Omental fat pad (tissue), 4 donors: ENCODE measurements at places on chromosomes 11 and 22. TPM values are rescaled to one million over a fixed set of nuclear protein-coding genes. Genes with fewer than 3 reads are reported as not detected.

DNA sequence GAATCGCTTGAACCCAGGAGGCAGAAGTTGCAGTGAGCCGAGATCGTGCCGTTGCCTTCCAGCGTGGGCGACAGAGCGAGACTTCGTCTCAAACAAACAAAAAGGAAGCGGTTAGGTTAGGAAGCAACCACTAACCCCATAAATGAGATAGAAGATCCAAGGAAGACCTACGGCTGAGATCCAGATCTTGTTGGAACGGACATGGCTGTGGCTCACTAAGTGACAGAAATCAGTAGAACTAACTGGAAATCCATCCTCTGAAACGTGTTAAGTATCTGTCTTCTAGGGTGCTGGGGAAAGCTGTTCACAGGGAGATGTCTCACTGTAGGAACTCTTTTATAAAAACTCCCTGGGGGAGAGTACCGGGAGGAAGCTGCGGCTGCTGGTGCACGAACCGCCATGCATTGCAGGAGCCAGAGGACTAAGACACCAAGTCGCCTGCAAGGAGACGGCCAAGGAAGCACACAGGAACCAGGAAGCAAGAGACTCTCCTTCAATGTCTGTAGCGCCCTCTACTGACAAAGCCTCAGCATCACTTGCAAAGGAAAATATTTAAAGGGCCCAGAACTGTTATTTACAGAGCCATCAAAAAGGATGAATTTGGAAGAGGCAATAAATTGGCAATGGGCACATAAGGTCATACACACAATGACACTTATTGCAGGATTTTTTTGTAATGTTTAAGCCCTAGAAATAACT, 16.9 kb upstream of the SPTY2D1 start:
- no peak for DNase-seq

Gene BRMS1
- 41.8 TPM for total RNA-seq

DNA sequence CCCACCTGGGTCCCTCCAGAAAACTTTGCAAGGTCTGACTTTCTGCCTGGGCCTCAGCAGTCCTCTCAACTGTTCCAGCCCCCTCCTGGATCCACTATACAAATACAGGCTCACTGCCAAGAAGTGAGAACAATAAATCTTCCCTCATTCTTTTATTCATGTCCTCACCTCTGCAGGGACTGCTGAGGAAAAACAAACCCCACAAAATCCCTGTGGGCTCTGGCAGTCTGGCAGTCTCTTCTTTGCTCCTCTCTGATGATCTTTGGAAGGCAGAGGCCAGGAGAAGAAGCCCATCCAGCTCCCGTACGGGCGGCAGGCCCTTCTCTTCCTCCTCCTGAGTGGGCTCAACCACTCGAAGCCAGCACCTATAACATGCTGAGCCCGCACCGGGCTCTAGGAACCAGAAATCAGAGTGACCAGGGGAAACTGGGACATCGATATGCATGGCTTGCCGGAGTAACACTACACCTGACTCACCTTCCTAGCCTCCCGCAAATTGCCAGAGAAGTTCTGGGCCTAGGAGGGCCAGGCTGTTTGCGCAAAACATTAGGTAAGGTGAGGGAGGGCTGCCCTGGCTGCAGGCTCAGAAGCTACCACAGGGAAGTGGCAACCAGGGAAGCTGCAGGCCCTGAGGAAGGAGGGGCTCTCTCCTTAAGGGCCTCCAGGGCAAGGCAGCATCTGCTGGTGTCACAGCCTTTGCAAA, 24.2 kb downstream of the TMPRSS5 start:
- DNase-seq = no peak

- no peak for DNase-seq
Measured at GRCh38 chr11:34929794-34930763, 13.7 kb downstream of the PDHX start.

- DNase-seq = no peak
Measured at GRCh38 chr11:43632181-43632580, 48.4 kb upstream of the HSD17B12 start.

Gene SAC3D1
- 4.8 TPM for total RNA-seq

- peak; percentile 63 for DNase-seq
Measured at GRCh38 chr11:69670158-69670845, 4.9 kb downstream of the LTO1 start.

Gene AIFM3
- 1.0 TPM for total RNA-seq

DNA sequence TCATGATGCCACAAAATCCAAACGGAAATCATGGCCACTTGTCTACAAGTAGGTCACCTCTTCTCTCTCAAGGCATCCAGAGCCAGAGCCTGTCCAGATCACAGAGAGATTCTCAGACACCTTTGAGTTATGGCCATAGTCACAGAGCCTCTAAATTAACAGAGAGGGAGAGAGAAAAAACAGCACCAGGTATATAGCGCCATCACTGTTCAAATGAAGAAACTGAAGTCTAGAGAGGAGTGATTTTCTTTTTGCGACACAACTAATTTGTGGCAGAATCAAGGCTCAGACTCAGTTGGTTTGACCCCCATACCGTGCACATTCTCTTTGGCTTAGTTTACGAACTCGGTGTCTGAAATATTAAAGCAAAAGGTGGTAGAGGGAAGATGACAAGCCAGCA, 512.9 kb downstream of the NTM start:
- DNase-seq = no peak

Gene KCTD14
- total RNA-seq = 8.4 TPM

Gene VWCE
- total RNA-seq = 6.9 TPM

GRCh38 chr11:128039140-128040021, 548.0 kb downstream of the ETS1 start:
- DNase-seq = no peak

GRCh38 chr11:60396382-60396781, at the start of gene MS4A14:
TSS of gene MS4A14 (plus strand) at chr11:60396459. CDS start at chr11:60396579, 120 bp downstream.
- DNase-seq = no peak

DNA sequence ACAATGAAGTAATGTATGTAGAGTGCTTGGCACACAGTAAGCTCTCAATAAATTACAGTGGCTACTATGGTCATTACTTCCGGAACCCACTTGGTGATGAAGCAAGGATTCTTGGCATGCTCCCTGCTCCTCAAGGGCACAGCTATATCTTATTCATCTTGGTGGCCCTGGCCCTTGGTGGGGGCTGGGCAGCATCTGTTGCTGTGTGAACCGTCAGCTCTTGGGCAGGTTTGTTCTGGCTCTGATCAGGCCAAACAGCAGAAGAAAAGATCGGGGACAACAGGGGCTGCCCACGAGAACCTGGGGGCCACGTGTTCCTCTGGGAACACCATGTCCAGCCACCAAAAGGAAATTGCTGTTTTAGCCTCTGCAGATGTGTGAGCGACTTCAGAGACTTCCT, 136.9 kb upstream of the SYT13 start:
- DNase-seq = no peak

DNA sequence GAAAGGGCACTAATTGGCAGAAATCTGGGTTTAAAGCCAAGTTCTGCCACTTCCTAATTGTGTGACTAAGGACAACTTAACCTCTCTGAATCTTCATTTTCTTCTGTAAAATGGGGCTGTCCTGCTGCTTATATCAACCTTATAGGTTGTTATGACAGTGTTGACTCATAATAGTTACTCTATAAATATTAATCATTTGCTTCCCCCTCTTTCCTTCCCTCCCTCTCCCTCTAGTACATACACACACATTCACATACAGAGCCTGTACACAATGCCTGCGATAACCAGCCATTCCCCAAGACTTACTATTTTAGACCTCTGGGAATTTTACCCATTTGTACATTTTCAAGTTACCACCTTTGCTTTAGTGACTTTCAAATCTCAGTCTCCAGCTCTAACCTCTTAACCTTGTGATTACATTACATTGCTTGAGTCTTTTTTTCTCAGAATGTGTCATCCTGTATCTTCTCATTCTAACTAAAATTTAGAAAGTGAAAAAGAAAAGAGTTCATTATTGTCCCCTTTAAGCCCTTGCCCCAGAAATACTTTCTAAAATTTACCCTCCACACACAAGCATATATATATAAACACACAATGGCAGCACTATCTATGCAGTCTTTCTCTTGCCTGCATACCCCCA, 31.9 kb downstream of the GDPD4 start:
- no peak for DNase-seq

DNA sequence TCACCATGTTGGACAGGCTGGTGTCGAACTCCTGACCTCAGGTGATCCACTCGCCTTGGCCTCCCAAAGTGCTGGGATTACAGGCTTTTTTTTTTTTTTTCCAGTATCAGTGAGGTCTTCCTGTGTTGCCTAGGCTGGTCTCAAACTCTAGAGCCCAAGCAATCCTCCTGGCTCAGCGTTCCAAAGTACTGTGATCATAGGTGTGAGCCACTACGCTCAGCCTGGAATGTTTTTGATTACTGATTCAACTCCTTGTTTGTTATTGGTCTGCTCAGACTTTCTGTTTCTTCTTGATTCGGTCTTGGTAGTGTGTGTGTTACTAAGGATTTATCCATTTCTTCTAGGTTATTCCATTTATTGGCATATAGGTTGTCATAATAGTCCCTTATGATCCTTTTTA, 31.3 kb downstream of the NAGA start:
- DNase-seq = no peak

Gene OR56A1
- not detected for total RNA-seq

Gene TEAD1
- 119 TPM for total RNA-seq

Gene PLEKHA7
- 24.6 TPM for total RNA-seq

GRCh38 chr11:118565051-118565450, 680 bp downstream of the IFT46 start:
- no peak for DNase-seq

GRCh38 chr11:95445746-95446333, 214.8 kb upstream of the SESN3 start:
- no peak for DNase-seq

Gene YPEL4
- total RNA-seq = 1.8 TPM

Gene TRIM29
- 2.2 TPM for total RNA-seq

GRCh38 chr11:10777393-10777793, 26.3 kb downstream of the CTR9 start:
- no peak for DNase-seq

Gene MPEG1
- 45.4 TPM for total RNA-seq

- DNase-seq = no peak
Measured at GRCh38 chr11:111406091-111406490, 27.0 kb upstream of the POU2AF1 start.

Gene JAM3
- 20.4 TPM for total RNA-seq

DNA sequence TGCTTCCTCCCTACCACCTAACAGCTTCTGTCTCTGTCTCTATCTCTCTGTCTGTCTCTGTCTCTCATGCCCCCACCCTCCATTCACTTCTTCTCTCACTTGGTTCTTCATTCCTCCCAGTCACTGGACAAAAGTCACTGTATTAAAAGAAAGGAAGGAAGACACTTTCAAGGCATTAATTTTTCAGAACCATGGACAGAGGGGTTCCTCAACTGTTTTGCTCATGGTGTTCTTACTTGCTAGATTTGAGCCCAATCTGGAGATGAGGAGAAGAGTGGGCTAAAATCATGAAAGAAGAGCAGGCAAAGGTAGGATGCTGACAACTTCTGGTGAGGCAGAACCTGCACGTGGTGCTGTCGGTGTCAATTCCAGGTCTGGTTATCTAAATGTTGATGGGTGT, 116.7 kb upstream of the LARGE1 start:
- no peak for DNase-seq

Gene CCDC89
- total RNA-seq = 1.7 TPM
